ENCODE measurements at places on chromosomes 13 and 19.

GRCh38 chr19:15126131-15126910 lies 19.1 kb downstream of the SYDE1 start:
- no peak for DNase-seq

- DNase-seq: no peak
Observed at GRCh38 chr13:75651013-75651412, 14.9 kb downstream of the LMO7 start.

GRCh38 chr13:22451327-22451741 lies 729.4 kb upstream of the SGCG start:
- DNase-seq: no peak

GRCh38 chr13:73671732-73672131 lies 462.5 kb downstream of the KLF12 start:
- DNase-seq: no peak

GRCh38 chr19:383922-384798 lies 24.8 kb downstream of the C2CD4C start:
- DNase-seq: no peak

DNA sequence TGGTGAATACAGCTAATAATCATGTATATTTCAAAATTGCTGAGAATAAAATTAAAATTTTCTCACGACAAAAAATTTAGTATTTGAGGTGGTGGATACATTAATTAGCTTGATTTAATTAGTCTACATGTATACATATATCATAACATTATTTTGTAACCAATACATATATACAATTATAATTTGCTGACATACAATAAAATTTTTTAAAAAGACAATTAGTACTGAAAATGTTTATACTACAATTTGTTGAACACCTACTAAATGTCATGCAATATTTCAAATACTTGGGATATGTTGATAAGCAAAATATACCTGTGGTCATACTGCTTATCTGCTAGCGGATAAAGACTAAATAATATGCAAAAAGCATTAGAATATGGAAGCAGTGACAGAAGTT lies 586.5 kb downstream of the SLITRK6 start:
- no peak for DNase-seq

- DNase-seq: peak; percentile 34
Observed at GRCh38 chr13:70666883-70667556, 558.8 kb upstream of the KLHL1 start.

DNA sequence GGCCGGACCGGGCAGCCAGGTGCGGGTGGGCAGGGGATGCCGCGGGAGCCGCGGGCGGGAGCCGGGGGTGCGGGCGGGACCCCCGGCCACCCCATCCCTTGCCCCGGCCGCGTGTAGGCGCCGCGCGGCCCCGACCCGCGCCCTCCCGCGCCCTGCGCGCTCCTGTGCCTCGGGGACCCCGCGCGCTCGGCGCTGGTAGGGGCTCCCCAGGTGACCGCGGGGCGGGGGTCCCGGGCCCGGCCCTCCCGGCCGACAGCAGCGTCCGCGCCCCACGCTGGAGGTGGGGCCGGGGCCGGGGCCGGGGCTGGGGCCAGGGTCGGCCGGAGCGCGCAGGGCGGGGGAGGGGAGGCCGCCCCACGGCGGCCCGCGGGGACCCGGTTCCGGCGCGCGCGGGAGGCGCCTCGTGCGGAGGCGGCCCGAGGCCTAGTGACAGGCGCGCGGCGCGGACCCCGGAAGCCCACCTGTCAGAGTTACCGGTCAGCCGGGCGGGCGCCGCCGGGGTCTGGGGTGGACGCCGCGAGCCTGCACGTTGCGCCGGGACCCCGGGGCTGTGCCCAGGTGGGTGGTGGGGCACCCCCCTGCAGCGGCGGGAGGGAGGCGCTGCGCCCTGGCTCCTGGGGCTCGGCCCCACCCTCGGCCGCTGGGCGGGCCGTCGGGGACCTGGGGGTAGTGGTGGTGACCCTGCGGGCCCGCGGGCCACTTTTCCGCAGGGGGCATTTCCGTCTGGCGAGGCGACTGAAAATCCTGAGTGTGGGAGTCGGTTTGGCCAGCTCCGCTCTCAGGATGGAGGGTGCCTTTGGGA lies 518 bp downstream of the TFDP1 start:
- no peak for DNase-seq

GRCh38 chr13:32113532-32113931 lies 82.0 kb downstream of the FRY start:
- no peak for DNase-seq

- DNase-seq: no peak
Observed at GRCh38 chr19:58543826-58544590, at the start of gene TRIM28. Gene TRIM28 (plus strand): TSS chr19:58544064. CDS start chr19:58544758, 694 bp downstream.

- DNase-seq: no peak
Observed at GRCh38 chr19:5253406-5254110, 87.1 kb downstream of the PTPRS start.

DNA sequence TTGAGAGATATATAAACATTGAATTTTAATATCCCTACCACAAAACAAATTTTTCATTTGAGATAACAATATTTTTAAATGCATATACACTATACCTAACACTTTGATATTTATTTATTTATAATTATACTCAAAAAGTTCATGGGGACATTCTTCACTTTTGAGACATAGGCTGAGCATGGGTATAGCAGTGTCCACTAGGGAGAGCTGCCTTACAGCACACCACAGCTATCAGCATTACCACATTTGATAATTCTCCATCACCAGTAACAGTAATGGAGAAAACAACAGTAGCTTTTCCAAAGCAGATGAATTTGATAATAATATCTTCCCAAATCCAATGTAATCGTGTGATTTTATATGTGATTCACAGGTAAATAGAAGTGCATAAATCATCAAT lies 626.1 kb downstream of the DACH1 start:
- DNase-seq: no peak

DNA sequence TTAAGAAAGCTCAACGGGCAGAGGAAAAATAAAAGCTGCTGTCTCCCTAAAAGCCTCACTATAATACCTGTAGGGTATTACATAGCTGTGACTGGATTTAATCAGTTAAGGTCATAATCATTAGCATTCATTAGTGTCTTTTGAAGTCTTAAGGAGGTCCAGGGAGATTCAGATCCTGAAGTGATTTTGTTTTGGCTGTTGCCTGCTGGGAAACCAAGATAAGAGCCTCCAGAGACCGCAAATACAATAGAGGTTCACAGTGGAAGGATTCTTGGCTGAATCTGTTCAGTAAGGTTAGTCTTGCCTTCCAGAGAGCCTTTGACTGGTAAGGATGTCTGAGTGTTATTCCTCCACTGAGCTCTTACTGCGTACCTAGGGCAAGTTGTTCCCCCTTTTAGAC lies 54.0 kb upstream of the TNFRSF19 start:
- no peak for DNase-seq

GRCh38 chr13:48253849-48254248 lies 20.8 kb downstream of the ITM2B start:
- no peak for DNase-seq

DNA sequence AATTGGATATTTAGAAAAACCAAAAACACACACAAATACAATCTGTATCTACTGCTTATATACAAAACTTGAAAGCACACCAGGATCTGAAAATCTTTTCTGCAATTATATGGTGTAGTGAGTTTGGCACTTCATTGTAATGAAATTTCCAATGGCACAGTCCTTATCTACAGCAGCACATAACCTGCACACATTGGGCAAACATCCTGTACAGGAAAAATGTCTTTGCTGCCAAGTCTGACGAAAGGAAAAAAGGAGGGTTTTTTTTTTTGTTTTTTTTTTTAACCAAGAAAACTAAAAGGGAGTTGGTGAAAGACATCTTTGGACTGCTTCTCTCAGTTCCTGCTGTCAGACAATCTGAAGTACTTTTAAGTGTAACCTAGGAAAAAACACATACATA lies 107.8 kb downstream of the FOXO1 start:
- DNase-seq: no peak

DNA sequence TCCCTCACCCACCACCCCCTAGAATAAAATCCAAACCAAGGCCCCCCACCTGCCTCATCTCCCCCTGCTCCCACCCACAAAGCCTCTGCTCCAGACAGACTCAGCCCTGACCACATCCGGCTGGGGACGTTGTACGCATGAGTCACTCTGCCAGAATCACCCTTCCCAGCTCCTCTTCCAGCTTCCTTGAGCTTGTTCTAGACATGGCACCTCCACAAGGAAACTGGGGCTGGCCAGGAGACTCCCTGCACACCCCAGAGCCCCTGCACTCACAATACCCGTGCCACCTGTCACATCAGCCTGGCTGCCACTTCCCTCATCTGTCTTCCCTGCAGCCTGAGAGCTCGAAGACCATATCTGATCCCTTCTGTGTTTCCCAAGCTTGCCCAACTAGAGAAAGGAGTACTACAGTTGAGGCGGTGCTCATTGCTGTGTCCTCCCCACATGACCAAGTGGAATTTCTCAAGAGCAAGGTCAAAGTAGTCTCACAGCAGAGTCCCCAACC lies 9.7 kb downstream of the DEDD2 start:
- DNase-seq: no peak

DNA sequence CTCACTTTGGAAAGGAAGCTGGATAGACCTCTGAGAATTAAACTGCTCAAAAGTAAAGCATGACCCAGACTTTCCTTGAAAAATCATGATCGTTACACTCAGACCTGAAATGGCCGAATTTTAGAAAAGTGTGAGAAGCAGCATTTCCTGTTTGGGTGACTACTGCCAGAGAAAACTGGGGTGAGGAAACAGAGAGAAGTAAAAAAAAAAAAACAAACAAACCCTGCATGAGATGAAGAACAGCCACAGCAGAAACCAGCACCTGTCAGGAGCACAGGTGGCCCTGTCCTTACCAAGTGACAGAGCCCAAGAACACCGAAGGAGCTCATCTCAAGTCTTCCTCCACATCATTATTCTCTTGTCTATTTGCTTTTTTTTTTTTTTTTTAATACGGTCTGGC lies 12.0 kb upstream of the ADPRHL1 start:
- DNase-seq: no peak

GRCh38 chr13:36674337-36675212 lies 755 bp downstream of the SERTM1 start:
- DNase-seq: no peak

- no peak for DNase-seq
Observed at GRCh38 chr13:41034881-41035280, 15.8 kb upstream of the ELF1 start.

- DNase-seq: no peak
Observed at GRCh38 chr13:106468207-106468606, 67.3 kb downstream of the EFNB2 start.
